ENCODE measurements at places on chromosomes 4 and X.

DNA sequence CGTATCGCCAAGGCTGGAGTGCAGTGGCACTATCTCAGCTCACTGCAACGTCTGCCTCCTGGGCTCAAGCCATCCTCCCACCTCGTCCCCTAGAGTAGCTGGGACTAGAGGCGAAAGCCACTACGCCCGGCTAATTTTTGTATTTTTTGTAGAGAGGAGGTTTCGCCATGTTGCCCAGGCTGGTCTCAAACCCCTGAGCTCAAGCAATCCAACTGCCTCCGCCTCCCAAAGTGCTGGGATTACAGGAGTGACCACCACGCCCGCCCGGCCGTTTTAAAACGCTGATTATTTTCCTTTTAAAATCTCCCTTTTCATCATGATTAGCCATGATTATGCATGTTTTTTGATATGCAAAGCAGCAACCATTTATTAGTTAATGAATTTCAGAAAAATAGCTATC, 2.2 kb downstream of the N4BP2 start:
- DNase-seq = no peak

DNA sequence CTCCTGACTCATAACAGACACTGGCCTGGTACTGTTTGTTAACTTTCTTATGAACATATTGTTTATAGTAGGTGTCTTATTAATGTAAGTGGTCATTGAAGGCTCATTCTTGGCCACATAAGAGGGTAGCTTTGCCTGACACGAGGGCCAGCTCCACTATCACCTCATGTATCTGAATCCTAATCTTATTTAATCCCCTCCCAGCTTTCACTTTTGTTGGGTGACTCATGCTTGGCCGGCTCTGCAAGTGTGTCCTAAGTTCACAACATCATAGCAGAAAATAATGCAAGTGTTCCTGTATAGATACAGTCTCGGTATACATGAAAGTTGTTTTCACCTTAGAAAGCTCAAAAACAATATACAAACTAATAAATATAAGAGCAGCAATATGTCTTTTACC, 283.8 kb downstream of the IQCM start:
- DNase-seq = no peak

DNA sequence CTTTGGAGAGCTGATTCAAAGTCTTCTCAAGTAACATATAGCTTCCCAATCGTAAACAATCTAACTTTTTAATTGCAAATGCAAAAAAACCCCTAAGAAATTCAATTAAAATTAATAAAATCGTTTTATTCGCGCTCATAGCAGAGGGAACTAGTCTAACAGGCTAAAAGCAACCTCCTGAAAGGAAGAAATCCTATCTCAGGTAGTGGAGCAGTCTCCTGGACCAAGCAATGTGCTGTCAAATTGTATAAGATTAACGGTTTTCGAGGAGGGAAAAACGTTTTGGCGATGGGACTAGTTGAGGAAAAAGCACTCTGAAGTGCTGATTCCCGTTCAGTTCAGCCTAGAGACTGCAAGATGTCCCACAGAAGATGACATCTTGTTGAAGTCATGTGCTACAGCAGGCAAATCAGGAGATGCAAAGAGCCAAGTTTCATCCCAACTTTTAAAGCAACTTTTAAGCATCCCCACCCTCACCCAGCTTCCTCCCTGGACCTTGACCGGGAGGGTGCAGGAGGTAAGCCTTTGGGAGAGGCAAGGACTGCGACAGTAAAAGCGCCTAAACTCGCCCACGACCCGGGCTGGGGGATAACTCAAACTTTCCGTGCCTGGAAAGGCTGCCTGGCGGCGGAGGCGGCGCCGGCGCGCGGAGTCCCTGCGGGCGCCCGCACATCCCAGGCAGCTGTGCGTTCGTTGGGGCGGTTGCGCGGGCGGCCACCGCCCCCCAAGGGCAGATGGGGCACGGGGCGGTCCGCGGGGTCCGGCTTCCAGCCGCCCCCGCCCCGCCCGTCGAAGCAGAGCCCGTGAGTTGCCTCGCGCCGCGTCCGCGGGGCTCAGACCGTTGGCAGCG, 784 bp downstream of the MAP7D3 start:
- DNase-seq = peak; percentile 57

GRCh38 chr4:182881914-182882313, 35.3 kb downstream of the DCTD start:
- DNase-seq = no peak

GRCh38 chr4:63580796-63581475, 828.3 kb downstream of the TECRL start:
- DNase-seq = no peak

GRCh38 chr4:26141911-26142638, 178.7 kb upstream of the RBPJ start:
- no peak for DNase-seq

DNA sequence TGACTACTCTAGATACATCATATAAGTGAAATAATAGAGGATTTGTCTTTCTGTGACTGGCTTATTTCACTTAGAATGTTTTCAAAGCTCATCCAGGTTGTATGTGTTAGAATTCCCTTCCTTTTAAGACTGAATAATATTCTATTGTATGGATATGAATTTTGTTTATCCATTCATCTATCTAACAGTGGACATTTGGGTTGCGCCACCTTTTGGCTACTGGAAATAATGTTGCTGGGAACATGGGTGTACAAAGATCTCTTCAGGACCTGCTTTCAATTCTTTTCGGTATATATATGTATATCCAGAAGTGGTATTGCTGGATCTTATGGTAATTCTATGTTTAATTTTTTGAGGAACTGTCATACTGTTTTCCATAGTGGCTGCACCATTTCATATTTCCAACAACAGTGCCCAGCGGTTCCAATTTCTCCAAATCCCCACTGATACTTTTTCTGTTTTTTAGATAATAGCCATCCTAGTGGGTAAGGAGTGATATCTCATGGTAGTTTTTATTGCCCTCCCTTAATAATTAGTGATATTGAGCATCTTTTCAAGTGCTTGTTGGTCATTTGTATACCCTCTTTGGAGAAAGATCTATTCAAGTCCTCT, 3.4 kb upstream of the SCD5 start:
- no peak for DNase-seq
